Kidney epithelial cell (primary cell): ENCODE measurements at places on chromosomes 5 and 9. TPM values are rescaled to one million over a fixed set of nuclear protein-coding genes. Genes with fewer than 3 reads are reported as not detected.

Gene SOHLH1
- not detected in 2 replicates for total RNA-seq

Gene PCDHA6
- 0.21 and 0.27 TPM in 2 replicates for total RNA-seq

Gene SPATA31C2
- total RNA-seq = not detected in 2 replicates

Gene TMOD1
- total RNA-seq = 0.08 and 0.14 TPM in 2 replicates

Gene MTMR12
- 24.6 and 28.0 TPM in 2 replicates for total RNA-seq

Gene LHX2
- not detected in 2 replicates for total RNA-seq

Gene PCDHB13
- 1.9 and 3.1 TPM in 2 replicates for total RNA-seq

Gene MAP1B
- total RNA-seq = 136 and 295 TPM in 2 replicates
